ENCODE measurements at places on chromosomes 2 and 18.

- DNase-seq: no peak
These were observed 274.8 kb upstream of the GULP1 start for GRCh38 chr2:188016917-188017316.

DNA sequence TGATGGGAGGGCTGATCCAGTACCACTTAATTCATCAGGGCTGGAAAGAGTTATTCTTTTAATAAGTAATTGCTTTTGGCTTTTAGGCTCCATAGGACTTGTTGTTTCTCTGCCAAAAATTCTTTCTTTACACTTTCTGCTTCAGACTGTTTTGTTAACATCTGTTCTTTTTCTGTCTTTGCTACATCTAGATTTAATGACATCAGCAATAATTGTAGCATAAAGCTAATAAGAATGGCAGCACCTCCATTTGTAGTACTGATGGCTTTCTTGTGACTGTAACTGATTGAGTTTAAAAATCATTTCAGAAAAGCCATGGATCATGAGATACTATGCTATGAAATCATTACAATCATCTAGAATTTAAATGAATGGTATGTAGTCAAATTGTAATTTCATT, 46.4 kb upstream of the ACKR3 start:
- no peak for DNase-seq

DNA sequence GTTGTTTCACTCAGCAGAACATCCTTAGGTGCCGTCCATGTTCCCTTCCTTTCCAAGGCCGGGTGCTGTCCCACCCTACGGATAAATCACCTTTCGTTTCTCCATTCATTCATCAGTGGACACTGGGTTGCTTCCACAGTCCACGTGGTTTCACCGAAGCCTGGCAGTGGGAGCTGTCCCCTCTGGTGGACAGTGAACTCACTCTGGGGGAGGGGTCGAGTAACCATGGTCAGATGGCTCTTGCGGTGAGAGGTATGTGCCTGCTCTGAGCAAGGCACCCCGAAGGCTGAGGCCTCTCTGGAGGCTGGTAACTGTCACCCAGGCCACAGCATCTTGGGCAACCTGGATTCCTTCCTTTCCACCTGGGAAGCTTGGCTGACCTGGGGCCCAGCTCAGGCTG, 61.5 kb upstream of the TWIST2 start:
- no peak for DNase-seq

GRCh38 chr2:1550658-1551316, 137.5 kb downstream of the TPO start:
- peak; percentile 8 for DNase-seq

DNA sequence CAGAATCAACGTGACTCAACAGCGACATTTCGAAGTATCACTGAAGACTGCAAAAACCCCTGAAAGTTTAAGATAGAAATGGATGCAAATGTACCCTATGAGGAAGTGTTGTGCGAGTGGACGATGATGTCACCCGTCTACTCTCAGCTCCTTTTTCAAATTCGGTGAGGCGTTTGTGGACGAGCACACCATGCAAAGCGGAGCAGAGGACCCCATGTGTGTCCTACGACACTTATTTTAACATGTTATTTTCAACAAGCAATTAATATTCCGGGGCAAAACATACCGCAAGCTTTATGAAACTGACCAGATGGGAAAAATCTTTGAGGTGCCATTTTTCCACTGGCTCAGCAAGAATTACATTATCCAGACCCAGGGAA, 2.0 kb downstream of the PXDN start:
- DNase-seq: no peak

- peak; percentile 92 for DNase-seq
These were observed 70.2 kb upstream of the SH3BP4 start for GRCh38 chr2:234881413-234882241.

DNA sequence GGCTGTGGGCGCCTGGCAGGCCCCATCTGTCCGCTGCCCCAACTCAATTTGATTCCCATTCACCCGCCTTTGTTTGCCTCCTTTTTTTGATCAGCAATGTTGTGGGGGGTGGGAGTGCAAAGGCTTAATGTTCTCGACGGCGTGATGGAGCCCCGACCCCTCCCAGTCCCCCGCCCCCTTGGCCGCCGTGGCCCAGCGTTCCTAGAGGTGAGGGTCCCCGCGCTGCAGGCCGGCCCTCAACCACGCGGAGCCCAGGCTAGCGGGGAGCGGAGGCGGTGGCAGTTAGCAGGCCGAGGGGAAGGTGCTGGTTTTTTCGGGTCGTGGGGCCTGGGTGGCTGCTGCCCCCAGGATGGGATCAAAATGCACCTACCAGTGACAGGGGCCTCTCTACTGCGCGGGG, 274.7 kb upstream of the SKOR2 start:
- DNase-seq: no peak

- DNase-seq: no peak
These were observed 246.2 kb downstream of the SOCS6 start for GRCh38 chr18:70535041-70535440.

- no peak for DNase-seq
These were observed 8.7 kb upstream of the CCL20 start for GRCh38 chr2:227804975-227805374.

DNA sequence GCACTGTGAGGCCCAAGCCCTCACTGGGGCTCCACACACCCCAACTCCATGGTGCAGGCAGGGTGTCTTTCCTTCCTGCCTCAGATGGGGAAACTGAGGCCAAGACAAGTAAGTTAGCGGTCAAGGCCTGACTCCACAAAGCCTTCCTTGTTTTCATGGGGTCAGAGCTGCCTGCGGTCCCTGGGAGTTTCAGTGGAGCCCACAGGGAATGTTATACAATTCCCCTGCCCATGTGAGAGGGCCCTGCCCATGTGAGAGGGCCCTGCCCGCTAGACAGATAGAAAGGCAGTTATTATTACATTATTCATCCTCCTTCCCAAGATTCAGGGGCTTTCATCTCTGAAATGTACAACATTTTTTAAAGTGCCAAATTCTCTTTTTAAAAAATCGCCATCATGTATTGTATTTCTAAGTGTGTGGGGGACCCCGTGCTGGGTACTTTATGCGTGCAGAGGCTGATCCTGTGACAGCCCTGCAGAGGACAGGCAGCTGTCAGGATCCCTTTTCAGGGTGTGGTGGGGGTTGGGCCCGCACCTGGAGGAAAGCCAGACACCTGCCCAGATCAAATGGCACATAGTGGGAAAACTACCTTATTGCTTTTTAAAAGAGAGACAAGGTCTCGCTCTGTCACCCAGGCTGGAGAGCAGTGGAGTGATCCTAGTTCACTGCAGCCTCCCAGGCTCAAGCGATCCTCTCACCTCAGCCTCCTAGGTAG, 23.4 kb downstream of the FBLN7 start:
- DNase-seq: no peak

DNA sequence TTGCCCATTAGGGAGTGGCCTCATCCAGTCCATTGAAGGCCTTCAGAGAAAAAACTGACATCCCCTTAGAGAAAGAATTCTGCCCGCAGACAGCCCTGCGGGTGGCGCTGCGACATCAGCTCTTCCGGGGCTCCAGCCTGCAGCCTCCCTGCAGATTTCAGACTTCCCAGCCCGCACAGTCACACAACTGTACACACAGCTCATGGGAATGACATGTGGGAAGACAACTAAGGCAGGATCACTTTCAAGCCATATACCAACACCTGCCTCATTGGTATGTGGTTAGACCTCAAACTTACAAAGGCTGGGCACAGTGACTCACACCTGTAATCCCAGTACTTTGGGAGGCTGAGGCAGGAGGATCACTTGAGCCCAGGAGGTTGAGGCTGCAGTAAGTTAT, 24.8 kb upstream of the TUBB6 start:
- DNase-seq: peak; percentile 65

DNA sequence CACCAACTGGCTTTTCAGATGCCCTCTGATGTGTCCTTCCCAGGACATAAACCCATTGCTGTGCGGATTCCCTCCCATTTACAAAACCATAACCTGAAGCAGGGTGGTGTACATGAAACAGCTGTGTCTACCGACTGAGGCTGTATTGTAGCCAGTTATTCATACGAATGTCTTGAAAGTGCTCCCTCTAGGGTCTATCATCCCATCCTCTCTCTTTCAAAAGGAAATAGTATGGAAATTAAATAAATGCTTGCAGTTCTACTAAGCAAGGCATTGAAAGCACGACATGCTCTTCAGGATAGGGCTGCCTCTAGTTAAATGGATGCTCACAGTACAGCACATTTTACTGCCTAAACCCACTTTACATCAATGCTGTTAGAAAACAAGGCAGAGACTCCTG, 112.2 kb upstream of the PXDN start:
- no peak for DNase-seq

DNA sequence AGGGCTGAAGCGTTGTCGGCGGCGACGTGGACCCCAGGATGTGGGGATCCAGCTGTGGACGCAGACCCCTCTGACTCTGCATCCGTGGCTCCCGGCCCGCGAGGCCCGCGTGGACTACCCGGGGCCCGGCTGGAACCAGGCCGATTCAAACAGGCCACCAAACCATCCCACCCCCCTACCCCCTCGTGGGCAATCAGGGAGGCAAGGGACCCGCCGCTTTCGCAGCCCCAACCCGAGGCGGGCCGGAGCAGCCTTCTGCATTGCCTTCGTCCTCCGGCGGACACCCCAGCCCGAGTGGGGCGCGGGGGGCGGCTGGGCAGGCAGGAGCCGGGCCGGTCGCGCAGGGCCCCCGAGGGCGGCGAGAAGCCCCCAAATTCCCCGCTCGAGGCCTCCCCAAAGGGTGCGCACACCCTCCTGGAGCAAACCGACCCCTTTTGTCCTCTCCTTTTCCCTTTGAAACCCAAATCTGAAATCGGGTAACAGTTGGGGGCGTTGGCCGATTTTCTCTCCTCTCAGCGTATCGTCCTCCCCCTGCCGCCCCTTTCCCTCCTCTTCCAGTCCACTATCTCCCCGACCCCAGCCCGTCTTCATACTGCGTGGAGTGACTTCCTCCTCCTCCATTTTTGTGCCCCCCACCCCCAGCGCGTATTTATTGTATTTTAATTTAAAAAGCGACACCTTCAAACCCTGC, 7.4 kb downstream of the SP9 start:
- DNase-seq: no peak

DNA sequence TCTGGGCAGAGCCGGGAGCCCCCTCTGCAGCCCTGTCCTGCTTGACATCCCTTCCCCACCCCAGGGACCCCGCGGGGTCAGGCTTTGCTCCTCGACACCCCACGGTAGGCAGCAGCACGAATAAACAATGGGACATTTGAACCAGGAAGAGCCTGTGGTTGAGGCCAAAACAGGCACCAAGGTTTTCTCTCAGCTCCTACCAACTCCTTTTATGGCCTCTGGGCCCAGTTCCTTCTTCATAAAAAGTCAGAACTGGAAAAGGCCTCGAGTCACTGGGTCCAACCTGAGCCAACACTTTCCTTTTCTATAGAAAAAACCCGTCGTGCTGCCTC, 20.6 kb downstream of the TEX44 start:
- DNase-seq: peak; percentile 12

GRCh38 chr2:96957244-96957643, 29.1 kb downstream of the FAM178B start:
- no peak for DNase-seq
